ENCODE measurements at places on chromosomes 2 and 18.
A peak's percentile ranks its signal among the peaks of the same experiment; 100 is the strongest.

DNA sequence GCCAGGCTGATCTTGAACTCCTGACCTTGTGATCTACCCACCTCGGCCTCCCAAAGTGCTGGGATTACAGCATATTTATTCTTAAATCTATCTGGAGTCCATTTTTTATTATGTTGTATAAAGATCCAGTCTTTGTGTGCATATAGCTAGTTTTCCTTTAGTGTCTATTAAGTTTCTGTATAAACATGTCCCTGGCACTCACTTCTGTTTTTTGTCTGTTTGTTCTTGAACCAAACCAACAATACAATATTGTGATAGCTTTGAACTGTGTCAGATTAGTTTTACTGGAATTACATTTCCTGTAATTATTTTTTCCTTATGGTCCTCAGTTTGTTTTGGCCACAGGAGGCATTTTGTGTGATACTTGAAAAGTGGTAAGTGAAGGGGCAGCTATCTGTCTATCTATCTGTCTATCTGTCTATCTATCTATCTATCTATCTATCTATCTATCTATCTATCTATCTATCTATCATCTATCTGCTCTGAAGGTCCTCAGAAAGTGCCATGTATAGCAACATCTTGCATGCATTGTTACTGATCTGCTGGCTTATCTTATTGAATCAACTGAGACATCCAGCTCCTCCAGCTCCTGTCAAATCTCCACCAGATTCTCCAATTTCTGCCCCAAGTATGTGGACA is 70.9 kb upstream of the ACVR1 start:
- no peak for DNase-seq

GRCh38 chr2:179224361-179224760 is 40.3 kb downstream of the SESTD1 start:
- no peak for DNase-seq

- DNase-seq: no peak
Measured at GRCh38 chr2:232870018-232870765, at the start of gene SNORC. Gene SNORC (plus strand): TSS chr2:232870264. CDS start chr2:232870342, 78 bp downstream.

DNA sequence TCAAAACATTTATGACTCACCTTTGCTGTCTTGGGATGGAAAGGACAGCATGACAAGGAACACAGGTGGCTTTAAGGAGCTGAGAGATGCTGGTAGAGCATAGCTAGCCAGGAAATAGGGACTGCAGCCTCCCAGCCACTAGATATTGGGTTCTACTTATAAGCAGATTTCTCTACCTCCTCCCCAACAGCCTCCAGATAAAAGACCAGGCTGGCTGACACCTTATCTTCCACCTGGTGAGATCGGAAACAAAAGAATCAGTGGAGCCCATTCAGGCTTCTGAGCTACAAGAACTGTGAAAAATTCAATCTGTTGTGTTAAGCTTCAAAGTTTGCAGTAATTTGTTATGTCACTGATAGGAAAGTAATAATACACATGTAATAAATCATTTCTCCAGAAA is 1278.5 kb upstream of the ZEB2 start:
- no peak for DNase-seq

DNA sequence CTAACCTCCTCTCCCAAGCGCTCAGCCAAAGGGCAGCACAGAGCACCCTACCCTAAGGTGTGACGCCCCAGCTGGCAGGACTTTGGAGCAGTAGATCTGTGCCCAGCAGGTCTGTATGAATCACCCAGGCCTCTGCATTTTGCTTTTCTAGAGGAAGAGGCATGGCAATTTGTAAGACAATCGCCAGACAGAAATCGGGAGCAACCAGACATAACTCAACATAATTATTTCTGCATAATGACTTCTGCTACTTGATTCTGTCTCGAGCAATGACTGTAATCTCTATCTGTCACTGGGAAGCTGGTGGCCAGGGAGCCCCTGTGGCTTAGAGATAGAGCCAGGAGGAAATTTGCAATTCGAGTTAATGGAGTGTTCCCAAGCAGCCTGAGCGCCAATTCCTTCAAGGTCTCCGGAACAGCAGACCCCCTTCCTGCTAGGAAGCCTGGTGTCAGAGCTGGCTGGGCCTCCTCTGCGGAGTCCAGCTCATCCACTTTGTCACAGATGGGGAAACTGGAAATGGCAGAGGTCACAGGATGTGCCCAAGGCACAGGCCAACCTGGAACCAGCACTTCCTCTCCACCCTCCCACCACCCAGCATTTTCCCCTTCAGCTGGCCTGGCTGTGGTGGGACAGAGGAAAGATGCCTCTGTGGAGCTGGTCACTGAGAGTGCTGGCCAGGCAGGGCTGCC is 55.0 kb downstream of the ODC1 start:
- no peak for DNase-seq

DNA sequence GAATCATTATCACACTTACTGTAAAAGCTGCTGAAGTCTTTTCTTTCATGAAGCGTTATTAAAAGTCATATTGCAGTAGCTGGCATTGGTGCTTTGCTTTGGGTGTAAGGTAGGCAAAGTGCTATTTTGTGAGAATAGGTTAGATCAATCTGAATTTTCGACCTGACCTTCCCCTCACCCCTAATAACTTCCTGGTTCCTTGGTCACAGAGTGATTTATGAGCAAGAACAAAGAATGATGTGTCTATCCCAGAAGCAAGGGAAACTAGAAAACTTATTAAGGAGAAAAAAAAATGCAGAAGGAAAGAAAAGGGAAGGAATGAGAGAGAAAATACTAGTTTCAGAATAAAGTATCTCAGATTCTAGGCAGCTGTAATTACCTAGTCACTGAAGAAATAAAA is 163.1 kb upstream of the MEIS1 start:
- DNase-seq: peak; percentile 8

DNA sequence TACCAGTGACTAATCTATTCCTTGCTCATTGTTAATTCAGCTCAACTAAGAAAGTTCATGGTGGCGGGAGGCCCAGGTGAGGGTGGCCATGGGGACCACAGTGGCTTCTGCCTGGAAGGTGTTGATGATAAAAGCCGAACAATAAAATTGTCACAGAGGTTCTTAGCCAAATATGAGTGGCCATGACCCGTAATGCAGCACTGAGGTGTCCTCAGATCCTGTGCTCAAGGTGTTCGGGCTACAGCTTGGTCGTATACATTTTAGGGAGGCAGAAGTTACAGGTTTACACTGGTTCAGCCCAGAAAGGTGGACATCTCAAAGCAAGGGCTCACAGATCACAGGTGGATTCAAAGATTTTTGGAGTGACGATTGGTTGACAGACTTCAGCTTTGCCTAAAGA is 98.5 kb upstream of the SNTG2 start:
- DNase-seq: no peak
